Occipital lobe (tissue), 3 donors: ENCODE measurements at places on chromosomes 5 and 9.

DNA sequence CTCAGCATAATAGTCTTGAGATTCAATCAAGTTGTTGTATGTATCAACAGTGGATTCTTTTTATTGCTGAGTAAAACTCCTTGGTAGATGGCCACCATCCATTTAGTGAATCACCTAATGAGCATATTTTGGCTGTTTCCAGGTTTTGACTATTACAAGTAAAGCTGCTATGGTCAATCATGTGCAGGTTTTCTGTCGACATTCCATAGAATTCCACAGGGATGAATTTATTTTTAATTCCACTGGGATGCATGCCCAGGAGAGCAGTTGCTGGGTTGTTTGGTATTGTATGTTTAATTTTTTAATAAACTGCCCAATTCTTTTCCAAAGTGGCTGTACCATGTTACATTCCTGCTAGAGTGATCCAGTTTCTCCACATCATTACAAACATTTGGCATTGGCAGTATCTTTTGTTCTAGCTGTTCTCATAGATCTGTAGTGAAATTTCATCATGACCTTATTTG, 10.5 kb upstream of the S1PR3 start:
- DNase-seq = no peak

GRCh38 chr9:86175223-86175622, 75.9 kb upstream of the GOLM1 start:
- DNase-seq = no peak

GRCh38 chr9:121717141-121717991, 65.9 kb downstream of the DAB2IP start:
- no peak for DNase-seq

GRCh38 chr9:72150127-72150526, 887 bp downstream of the GDA start:
- no peak for DNase-seq

DNA sequence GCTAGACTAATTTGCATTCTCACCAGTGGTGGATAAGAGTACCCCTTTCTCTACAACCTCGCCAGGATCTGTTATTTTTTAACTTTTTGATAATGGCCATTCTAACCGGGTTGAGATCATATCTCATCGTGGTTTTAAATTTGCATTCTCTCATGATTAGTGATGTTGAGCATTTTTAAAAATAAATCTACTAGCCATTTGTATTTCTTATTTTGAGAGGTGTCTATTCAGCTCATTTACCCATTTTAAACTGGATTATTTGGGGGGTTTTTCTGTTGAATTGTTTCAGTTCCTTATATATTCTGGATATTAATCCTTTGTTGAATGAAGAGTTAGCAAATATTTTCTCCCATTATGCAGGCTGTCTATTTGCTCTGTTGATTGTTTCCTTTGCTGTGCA, 139.6 kb downstream of the ARSB start:
- DNase-seq = no peak

DNA sequence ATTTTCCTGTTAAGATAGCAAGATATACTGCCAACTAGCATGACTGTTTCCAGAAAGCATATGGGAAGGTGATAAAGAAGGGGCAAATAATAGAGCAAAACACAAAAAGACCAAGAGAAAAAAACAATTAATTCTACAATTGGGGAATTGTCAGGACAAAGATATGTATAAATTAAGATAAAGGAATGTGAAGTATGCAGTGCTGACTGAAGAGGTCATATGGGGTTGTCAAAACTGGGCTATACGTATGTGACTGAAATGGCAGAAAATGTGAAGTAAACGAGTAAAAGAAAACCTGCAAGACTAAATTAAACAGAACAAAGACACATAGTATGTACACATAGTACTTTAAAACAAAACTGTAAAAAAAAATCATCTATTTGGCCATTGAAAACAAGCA, 222.3 kb downstream of the ARL15 start:
- no peak for DNase-seq

DNA sequence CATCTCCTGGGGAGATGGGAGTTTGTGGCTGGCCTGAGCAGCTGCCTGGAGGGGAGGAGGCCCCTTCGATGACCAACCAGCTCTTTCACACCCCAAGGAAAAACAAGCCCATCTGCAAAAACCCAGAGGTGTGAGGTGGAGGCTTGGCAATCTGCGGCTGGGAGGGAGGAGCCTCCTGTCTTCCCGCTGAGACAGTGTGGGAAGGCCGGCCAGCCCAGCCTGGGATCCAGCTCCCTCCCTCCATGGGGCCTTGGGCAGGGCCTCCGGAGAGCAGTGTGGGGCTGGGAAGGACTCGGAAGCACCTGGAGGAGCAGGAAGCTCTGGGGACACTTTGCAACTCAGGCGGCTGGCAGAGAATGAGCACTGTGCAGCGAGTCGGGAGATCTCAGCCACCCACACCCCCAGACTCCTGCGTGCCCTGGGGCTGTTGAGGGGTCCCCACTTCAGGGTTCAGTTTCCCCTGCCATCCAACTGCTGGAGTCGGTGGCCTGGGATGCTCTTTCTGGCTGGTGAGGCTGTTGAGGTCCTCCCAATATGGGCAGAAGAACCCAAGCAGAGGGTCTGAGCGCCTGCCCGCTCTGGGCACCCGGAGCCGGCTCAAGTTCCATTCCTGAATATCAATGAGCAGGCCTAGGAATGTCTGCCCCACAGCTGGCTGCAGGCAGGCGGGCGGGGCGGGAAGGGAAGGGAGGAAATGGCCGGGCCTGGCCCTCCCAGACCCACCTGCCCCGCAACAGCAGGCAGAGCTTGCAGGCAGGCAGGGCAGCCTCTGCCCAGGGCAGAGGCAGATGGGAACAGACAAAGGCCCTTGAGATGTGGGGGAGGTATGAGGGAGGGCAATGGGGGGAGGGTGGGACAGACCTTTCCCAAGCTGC, 101.1 kb downstream of the FGF18 start:
- DNase-seq = no peak
